ENCODE measurements at places on chromosomes 11 and 22.

DNA sequence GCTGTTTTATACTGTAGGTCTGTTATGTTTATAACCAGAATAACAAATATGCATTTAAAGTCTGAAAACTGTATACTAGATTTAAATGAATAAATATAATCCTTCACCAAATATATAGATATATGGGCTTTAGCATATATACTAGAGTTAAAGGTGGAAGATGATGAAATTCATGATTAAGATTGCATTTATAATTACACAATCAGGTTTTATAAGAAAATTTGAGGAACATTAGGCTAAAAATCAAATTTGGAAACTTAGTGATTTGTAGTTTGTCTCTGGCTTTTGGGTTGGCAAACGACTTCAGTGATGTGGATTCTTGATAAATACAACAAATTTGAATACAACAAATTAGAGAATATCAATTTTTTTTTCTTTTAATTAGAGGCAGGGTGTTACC, 10.0 kb downstream of the BCL2L13 start:
- no peak for DNase-seq

DNA sequence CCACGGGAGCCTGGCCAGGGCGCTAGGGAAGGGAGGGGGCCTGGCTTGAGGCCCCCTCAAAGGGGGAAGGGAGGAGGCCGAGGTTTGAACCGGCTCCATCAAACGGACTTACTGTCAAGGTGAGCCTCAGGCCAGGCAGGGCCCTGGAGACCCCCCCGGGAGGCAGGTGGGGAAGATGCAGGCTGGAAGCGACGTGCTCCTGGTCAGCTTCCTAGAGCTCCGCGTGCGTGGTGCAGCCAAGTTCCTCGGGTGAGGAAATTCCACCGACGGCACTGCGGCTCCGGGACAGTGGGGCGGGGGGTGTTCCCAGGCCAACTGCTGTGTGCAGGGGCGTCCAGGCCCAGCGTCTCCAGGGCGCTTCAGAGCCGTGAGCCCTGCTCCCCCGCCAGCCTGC, 7.2 kb upstream of the TRABD start:
- DNase-seq, result no peak

DNA sequence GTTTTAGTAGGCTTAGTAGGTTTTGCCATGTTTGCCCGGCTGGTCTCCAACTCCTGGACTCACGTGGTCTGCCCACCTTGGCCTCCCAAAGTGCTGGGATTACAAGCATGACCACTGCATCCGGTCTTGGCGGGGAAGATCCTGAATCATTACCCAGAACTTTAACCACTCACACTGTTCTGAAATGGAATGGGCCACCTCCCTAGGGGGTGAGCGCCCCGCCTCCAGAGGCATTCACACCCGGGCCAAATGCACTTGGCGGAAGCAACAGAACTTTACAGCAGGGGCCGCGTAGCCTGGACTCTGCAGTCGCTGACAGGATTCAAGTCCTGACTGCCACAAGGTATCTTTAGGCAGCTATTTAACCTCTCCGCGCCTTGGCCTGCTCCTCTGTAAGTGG, 5.4 kb downstream of the CCDC86 start:
- no peak for DNase-seq

DNA sequence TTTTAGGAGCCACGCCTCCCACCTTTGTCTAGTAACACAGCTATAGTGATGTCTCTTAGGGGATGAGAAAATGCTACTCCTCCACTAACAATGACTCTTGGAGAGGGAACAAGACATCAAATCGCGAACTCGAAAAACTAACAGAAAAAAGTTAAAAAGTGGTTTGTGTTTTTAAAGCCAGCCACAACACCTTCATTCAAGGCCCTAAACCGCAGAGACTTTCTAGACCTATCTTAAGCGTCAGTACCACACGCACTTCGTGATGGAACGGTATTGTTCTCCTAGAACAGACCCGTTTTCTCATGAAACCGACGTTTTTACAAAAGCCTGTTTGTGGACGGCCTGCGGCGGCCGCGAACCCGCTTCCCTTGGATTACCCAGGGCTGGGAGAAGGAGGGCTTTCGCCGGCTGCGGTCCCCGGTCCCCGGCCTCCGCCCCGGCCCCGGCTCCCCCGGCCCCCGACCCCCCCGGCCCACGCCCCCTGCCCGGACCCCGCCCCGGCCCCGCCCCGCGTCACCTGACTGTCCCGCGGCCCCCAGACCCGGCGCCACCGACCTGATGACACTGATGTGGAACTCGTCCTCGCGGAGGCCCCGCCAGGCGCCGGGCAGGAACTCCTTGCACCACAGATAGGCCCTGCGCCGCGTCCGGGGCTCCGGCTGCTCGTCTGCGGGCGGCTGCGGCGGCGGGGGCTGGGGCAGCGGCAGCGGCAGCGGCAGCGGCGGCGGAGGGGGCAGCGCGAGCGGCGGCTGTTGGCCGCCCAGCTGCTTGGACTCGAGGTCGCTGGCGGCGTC, 718 bp downstream of the CHKA start:
- no peak for DNase-seq

DNA sequence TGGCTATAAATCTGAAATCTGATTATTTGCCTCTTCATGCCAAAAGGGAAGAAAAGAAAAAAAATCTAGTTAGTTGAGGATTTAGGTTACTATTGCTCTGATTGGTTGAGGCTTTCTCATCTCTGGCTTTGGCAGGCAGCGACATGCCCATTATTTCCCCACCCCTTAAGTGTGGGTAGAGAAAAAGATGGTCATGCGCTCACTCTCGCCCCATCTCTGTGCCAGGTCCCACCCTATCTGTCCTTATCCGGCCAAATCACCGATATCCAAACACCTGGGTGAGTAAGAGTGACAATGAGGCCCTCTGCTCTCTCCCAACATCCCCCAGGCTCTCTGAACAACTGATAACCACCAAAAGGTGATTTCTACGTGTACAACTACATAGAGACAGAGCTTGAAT, 31.2 kb upstream of the SNX19 start:
- DNase-seq, result no peak

DNA sequence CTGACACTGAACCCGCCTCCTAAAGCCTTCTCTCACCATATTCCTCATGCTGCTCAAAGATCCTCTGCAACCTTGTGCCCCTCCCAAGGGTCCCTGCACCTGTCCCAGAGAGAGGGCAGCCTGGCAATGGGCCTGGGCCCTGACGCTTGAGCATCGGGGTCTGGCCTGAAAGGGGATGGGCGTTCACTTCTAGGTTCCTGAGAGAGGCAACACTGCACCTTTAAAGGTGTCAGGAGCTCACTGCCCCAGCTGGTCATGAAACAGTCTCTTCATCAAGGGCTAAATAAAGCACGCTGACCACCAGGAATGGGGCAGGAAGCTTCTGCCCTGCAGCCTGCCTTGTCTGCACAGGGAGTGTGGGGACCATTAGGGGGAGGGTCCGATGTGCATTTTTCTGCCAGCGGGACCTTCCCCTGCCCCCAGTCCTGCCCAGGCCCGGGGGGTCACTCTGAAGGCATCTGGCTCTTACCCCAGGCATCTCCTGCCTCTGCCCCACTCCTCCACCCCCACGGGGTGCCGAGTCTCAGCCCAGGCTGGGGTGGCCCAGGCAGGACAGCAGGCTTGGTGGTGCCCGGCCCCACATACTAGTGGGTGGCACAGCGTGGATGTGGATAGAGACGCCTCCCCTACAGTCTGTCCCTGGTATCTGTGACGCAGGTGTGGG, 3.5 kb downstream of the C11orf21 start:
- DNase-seq, result no peak

GRCh38 chr11:39664023-39664422, 1795.4 kb downstream of the LRRC4C start:
- DNase-seq, result no peak

- no peak for DNase-seq
These were observed 37.9 kb upstream of the OR8B8 start for GRCh38 chr11:124483422-124483821.

Measured in NCI-H1417 treated with DMSO at 0.1 percent for 48 hours (cell line).